ENCODE measurements at places on chromosomes 4 and X. TPM values are rescaled to one million over a fixed set of nuclear protein-coding genes. Genes with fewer than 3 reads are reported as not detected.

GRCh38 chrX:86604607-86605006, 456.4 kb downstream of the DACH2 start:
- no peak for DNase-seq

DNA sequence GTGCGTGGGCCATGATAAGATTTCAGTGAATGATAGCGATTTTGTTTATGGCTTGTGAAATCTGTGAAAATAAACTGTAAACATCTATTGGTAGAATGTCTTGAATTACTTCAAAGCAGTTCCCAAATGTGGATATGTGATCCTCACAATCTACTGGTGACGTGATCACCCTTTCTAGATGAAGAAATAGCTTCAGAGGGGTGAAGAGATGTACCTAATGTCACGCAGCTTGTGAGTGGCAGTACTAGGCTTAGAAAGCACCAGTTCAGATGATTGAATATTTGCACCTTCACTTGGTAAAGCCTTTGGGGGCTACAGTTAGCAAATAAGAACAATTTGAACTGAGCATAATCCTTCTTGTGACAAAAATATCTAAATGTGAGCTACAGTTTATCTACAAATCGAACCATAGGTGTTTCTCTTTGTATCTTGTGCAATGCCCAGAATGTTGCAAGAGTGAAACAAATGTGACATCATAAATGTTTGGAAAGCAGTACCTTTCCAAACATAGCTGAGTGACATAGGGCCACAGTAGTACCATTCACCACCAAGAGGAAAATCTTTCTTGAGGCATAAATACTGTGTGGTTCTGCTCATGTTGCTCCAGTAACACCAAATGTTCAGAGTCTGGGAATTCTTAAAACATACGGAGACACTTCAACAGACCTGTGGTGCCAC, 14.2 kb downstream of the PAK3 start:
- DNase-seq = no peak

Gene TLR6
- total RNA-seq = 0.48 TPM

GRCh38 chrX:133670383-133670782, 255.1 kb upstream of the GPC4 start:
- DNase-seq = no peak

Gene AMTN
- total RNA-seq = not detected

GRCh38 chr4:8745826-8746225, 125.8 kb downstream of the HMX1 start:
- no peak for DNase-seq

Gene C4orf33
- total RNA-seq = 7.1 TPM

Gene MANBA
- 11.3 TPM for total RNA-seq

DNA sequence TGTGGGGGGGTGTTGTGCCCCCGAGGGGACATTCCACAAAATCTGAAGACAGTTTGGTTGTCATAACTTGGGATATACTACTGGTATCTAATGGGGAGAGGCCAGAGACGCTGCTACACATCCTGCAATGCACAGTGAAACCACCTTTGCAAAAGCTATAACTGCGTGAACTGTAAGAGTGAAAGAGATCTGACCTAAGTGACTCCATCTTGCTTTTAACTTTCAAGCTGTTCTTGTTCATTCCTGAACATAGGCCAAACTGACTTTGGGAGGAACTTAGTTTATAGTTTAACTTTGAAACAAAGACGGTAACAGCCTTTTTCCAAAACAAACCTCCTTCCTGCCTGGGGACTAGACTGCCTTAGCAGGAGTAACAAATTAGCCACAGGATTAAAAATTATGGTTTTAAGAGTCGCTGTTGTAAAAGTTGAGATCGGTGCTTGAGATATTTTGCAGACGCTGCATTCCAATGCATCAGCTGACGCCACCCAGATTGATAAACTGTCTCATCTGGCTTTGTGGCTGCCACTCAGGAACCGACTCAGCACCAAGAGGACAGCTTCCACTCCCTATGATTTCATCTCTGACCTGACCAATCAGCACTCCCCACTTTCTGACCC, 70.9 kb downstream of the ATXN3L start:
- DNase-seq = no peak

DNA sequence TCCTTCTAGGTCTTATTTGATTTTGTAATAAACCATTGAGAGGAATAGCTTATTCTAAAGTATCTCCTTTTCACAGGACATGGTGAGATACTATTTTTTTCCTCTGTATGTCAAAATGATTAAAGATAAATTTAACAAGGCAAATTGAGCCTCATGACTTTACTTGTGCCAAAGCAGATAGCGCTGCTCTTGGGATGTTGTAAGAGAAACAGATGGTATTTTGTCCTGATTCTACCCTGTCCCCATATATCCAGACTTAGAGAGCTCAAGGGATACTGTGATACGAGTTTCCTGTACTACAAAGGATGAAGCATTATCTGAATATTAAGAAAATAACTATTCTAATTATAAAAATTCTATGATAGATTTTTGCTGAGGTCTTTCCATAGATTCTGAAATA, 34.0 kb downstream of the EMCN start:
- DNase-seq = no peak

DNA sequence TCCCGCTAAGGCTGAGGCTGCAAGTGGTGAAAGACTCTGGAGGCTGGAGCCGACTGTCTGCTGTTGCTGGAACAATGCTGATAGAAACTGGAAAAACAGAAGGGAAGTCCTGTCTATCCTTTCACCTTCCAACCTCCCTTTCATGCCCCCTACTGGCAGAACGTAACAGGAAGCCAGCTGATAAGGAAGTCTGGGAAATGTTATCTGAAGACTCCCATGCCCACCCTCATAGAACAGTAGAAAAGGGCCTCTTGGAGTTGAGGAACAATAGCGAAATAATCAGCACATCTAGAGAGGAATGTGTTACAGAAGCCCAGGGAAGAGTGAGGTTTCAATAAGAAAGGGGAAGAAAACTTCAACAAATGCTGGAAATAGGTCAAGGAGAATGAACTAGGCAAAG, 117.1 kb upstream of the DKK2 start:
- no peak for DNase-seq

Gene COL4A6
- total RNA-seq = not detected

Gene ADAMTS3
- total RNA-seq = not detected

Gene POF1B
- 0.16 TPM for total RNA-seq

- no peak for DNase-seq
These were observed 140.6 kb upstream of the SPRY1 start for GRCh38 chr4:123255971-123256370.
